ENCODE measurements at places on chromosomes 5 and 9. TPM values are rescaled to one million over a fixed set of nuclear protein-coding genes. Genes with fewer than 3 reads are reported as not detected.

The GARIN3 gene
- not detected for total RNA-seq

The CDC25C gene
- total RNA-seq: 0.79 TPM

The IL13 gene
- not detected for total RNA-seq

The CDKN2A gene
- total RNA-seq: 0.60 TPM

The PCDHGB1 gene
- total RNA-seq: 1.6 TPM

The TXNDC8 gene
- total RNA-seq: not detected

DNA sequence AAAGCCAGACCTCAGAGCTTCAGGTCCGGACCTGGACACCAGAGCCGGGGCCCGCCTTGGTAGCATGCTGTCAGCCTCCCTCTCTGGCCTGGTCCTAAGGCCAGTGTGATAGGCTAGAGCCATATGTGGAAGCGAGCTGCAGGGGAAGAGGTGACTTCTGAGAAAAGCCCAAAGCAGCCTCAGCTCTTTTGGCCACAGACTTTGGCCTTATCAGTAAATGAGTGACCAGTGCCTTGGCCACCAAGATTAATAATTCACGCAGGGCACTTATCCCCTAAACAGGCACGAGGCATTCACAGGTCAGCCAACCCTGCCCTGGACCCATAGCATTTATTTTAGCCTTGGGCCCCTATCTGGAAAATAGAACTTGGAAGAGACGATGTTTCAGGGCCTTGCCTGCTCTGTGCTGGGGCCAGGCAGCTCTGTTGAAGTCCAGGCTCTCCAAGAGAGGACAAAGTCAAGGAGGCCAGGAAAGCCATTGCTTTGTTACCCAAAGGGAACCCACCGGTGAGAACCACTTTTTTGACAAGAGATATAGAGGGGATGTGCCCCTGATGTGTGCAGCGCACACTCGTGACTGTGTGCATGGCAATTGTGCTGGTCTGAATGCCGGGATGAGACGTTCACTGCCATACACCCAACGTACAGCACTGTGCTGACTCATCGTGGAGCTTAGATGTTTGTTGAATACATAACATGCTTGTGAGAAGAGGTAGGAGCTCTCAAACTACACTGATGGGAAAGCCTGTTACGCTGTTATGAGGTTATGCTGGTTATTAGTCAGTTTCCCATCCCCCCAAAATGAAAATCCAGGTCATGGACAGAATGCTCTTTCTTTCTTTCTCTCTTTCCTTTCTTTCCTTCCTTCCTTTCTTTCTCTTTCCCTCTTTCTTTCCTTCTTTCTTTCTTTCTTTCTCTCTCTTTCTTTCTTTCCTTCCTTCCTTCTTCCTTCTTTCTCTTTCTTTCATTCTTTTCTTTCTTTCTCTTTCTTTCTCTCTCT, 5.0 kb upstream of the SLC34A1 start:
- peak; percentile 56 for DNase-seq

DNA sequence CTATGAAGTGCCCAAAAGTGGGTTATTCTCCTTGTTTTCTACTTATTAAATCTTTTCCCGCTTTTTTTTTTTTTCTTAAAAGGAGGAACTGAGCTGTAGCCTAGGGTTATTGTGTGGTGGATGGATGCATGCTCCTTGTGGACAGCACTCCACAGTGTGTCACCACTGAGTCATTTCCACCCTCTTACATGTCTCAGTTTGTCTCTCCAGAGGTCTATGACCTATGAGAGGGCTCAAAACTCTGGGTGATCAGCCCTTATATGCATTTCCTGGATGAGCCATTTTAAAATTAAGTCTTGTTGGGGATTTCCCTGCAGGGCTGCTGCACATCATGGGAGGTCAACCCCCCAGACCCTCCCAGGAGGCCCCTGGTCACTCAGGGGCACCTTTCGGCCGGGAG, 102.2 kb upstream of the MOCS2 start:
- no peak for DNase-seq

GRCh38 chr5:171639205-171639621, 146.4 kb upstream of the SMIM23 start:
- DNase-seq: no peak

GRCh38 chr5:146042628-146043279, 62.6 kb downstream of the PLAC8L1 start:
- DNase-seq: no peak

GRCh38 chr5:116593340-116593739, 18.7 kb upstream of the SEMA6A start:
- no peak for DNase-seq
